Epithelial cell of proximal tubule (primary cell): ENCODE measurements at places on chromosomes 4 and X. TPM values are rescaled to one million over a fixed set of nuclear protein-coding genes. Genes with fewer than 3 reads are reported as not detected.

The GYPB gene
- not detected in 2 replicates for total RNA-seq

The CCDC120 gene
- 4.0 and 4.5 TPM in 2 replicates for total RNA-seq

The TRIM2 gene
- 38.2 and 40.8 TPM in 2 replicates for total RNA-seq

The MAGEB1 gene
- total RNA-seq = not detected in 2 replicates

DNA sequence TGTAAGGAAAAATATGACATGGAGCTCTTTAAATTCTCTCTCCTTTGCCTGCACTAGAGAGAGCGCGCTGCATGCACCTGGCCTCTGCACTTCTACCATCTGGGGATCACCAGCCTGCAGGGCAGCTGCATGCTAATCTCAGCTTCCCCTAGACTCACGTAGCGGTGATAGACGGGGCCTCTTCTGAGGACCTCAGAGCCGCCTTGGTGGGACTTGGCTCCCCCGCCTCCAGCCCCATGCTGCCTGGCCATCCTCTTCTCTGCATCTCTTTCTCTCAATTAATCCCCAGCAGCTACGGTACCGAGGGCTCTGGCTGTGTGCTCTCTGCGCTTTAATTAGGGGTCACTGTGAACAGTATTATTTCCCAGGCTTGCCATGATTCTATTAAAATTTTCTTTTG lies 52.8 kb upstream of the PSAPL1 start:
- DNase-seq = no peak

DNA sequence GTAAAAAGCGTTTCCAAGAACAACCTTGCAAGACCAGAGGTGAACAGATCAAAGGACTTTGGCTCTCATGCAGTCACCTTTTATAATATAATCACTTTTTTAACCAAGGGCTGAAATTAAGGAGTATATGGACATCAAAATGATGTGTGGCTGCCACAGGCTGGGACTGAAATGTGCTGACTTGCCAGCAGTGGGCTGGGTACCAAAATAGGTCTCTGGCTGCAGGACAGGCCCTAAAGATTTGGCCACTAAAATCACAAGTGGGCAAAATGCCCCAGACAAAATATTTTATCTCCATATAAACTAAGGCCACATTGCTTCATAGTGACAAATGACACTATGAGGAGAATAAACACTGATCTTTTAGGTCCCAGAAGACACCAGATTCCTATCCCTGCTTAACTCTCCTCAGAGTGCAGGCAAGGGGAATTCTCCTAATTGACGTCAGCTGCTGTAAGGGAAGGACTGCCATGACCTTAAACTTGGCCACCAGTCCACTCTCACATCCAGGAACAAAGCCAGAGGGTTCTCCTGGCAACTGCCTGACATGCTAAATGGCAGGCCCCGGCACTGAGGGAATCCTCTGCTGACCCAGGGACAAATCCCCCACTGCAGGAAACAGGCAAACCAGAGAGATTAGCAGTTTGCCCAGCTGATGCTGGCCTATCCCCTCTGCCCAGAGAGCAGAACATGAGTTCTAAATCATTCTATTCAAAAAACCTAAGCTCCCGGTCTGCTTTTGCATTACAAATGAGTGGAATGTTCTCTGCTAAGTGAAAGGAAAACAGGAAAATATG lies 155.8 kb downstream of the PPP3CA start:
- DNase-seq = no peak

DNA sequence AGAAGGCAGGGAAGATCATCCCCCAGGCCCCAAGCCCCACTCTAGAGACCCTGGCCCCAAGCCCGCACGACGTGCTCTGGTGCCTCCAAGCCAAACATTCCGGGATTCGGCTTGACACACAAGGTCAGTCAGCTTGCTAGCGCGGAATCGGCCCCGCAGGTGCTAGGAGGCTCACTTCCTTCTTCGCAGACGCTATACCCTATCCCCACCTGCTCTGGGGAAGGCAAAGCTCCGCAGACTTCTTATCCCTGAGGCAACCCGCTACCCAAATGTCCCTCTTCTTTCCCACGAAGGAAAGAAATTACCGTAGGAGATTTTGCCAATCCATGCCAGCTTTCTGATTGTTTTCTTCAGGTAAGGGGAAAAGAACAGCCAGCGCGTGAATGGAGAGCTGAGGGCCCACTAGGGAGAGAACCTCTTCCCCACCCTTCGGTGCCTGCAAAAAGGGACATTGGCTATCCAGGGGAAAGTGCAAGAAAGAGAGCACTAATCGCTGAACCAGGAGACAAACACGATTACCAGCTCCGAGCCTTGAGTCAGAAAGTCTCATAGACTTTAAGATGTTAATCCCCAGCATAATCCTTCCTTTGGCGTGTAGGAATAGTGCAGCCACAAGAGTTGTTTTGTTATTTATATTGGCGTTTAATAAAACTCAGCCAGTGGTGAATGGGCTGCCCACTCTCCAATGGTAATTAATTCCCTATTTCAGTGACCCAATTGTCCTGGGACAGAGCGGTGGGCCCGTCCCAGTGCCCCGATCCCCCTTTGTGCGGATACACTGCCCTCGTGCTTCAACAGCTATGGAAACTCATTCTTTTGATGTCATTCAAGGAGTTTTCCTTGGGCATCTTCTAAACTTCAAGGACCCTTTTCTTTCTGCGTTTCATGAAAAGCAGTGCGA lies 5.4 kb upstream of the NEUROG2 start:
- DNase-seq = no peak

DNA sequence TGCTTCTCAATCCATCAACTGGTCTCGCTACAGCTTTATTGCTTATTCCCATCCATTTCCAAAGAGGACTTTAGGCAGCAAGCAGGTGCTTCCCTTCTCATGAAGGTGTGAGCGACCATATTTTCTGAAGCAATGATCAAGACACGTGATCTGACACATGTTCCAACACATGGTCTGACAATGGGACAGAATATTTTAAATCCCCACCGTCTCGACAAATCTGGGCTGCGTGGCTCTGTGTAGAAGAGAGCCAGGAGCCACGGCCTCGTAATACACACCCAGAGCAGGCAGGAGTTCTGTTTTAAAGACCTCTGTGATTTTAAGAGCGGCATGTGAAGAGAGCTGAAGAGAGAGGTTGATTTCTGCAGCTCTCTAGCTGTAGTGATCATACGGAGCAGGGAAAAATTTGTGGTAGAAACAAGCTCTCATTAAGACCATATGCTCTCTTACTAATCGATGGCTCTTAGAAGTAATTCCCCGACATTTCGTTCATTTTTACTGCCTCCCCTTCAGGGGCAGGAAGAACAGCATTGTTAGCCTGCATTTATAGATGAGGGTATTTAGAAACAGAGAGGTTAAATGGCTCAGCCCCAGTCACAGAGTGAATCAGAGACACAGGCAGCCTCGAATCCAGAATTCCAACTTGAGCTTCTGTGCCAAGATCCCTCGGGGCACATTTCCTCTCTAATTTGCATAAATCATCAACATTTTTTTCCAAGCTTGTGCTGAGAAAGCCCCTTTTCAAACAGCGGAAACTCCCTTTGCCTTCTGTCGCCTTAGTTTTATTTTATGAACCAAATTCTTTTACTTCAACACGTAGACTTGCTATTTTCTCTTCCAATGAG lies 91.0 kb upstream of the BCOR start:
- DNase-seq = no peak

DNA sequence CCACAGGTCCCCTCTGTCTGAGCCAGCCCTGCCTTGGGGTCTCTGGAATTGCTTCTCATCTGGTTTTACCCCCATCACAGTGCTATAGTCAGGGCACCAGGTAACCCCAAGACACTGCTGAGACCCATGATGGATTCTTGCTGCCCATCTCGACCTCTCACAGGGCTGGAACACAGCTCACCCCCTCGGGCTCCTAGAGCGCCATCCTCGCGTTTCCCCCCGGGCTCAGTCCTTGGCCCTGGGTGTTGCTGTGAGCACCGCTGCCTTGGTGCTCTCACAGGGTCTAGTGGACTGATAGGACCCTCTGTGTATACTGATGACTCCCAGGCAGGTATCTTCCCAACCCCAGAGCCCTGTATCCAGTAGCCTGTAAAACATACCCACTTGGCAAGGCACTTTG lies 8.8 kb downstream of the MAEA start:
- no peak for DNase-seq

- DNase-seq = no peak
Observed at GRCh38 chr4:79413032-79413885, 5.2 kb upstream of the GK2 start.
